Myometrial cell (primary cell): ENCODE measurements at places on chromosomes 7 and 10. TPM values are rescaled to one million over a fixed set of nuclear protein-coding genes. Genes with fewer than 3 reads are reported as not detected.

Gene LIPJ
- total RNA-seq: under 0.01 TPM in 1 of 2 replicates, not detected in the other

Gene GDF2
- total RNA-seq: not detected in 2 replicates

Gene RASA4B
- total RNA-seq: 3.2 and 5.8 TPM in 2 replicates

Gene CCDC136
- 3.7 and 6.6 TPM in 2 replicates for total RNA-seq

Gene ATXN7L1
- total RNA-seq: 3.7 and 8.9 TPM in 2 replicates

Gene ADAM12
- 16.7 and 22.2 TPM in 2 replicates for total RNA-seq

Gene PGAM2
- not detected in 2 replicates for total RNA-seq

Gene TAS2R41
- total RNA-seq: not detected in 2 replicates

Gene PROSER2
- 4.3 and 11.3 TPM in 2 replicates for total RNA-seq

Gene FRAT1
- total RNA-seq: 1.4 and 1.9 TPM in 2 replicates

Gene BMS1
- total RNA-seq: 13.0 and 14.9 TPM in 2 replicates

Gene MALRD1
- total RNA-seq: 0.29 and 0.53 TPM in 2 replicates

Gene GNAI1
- total RNA-seq: 35.7 and 37.7 TPM in 2 replicates

Gene SEPTIN14
- not detected in 2 replicates for total RNA-seq

Gene SPAM1
- total RNA-seq: not detected in 2 replicates

Gene OR6B1
- not detected in 2 replicates for total RNA-seq

Gene CDK5
- total RNA-seq: 19.3 and 24.6 TPM in 2 replicates

Gene ASAH2
- total RNA-seq: 0.58 and 0.71 TPM in 2 replicates

Gene ABCB4
- 0.29 TPM in 1 of 2 replicates, not detected in the other for total RNA-seq

Gene VPS37D
- total RNA-seq: 3.7 and 5.2 TPM in 2 replicates

Gene ATP5MK
- total RNA-seq: 360 and 413 TPM in 2 replicates

Gene TAF3
- 1.7 and 2.1 TPM in 2 replicates for total RNA-seq

Gene CDC14C
- not detected in 2 replicates for total RNA-seq

Gene SORCS1
- not detected in 2 replicates for total RNA-seq

Gene ANKRD30A
- not detected in 2 replicates for total RNA-seq

Gene RP9
- total RNA-seq: 4.6 and 8.3 TPM in 2 replicates

Gene GIMAP5
- total RNA-seq: not detected in 2 replicates

Gene PCLO
- total RNA-seq: 1.1 and 2.9 TPM in 2 replicates

Gene OR2A12
- not detected in 2 replicates for total RNA-seq

Gene FGL2
- total RNA-seq: not detected in 2 replicates

Gene PRSS37
- not detected in 2 replicates for total RNA-seq

Gene SLC26A4
- under 0.01 and 0.18 TPM in 2 replicates for total RNA-seq

Gene BAMBI
- not detected in 2 replicates for total RNA-seq

Gene HOXA3
- 0.18 TPM in 1 of 2 replicates, not detected in the other for total RNA-seq

Gene NME8
- not detected in 2 replicates for total RNA-seq

Gene CRPPA
- 0.89 and 1.2 TPM in 2 replicates for total RNA-seq

Gene CHST15
- total RNA-seq: 11.5 and 12.7 TPM in 2 replicates

Gene SFR1
- 11.0 and 12.1 TPM in 2 replicates for total RNA-seq

Gene RASSF4
- total RNA-seq: 6.6 and 7.8 TPM in 2 replicates

Gene AGK
- 32.9 and 40.9 TPM in 2 replicates for total RNA-seq

Gene AMPH
- total RNA-seq: under 0.01 and 0.58 TPM in 2 replicates

Gene TMEM270
- not detected in 2 replicates for total RNA-seq

Gene SUGCT
- 1.7 and 5.0 TPM in 2 replicates for total RNA-seq

Gene PDZD7
- 1.4 and 2.6 TPM in 2 replicates for total RNA-seq

Gene PLXNA4
- under 0.01 TPM in 1 of 2 replicates, not detected in the other for total RNA-seq

Gene HMX2
- not detected in 2 replicates for total RNA-seq

Gene TMEM196
- not detected in 2 replicates for total RNA-seq

Gene NPC1L1
- total RNA-seq: not detected in 2 replicates

Gene TMEM213
- total RNA-seq: not detected in 2 replicates

Gene PILRB
- total RNA-seq: 9.8 and 13.3 TPM in 2 replicates

Gene PTPRN2
- total RNA-seq: 0.58 and 1.1 TPM in 2 replicates

Gene ZNF800
- 12.4 and 17.6 TPM in 2 replicates for total RNA-seq

Gene FBXL13
- total RNA-seq: 1.1 and 1.4 TPM in 2 replicates

Gene H2BK1
- not detected in 2 replicates for total RNA-seq

Gene SH3PXD2A
- 13.0 and 16.7 TPM in 2 replicates for total RNA-seq

Gene LMTK2
- 3.5 and 4.8 TPM in 2 replicates for total RNA-seq

Gene PRR15
- total RNA-seq: 10.8 and 11.0 TPM in 2 replicates

Gene HOXA2
- 0.53 TPM in 1 of 2 replicates, not detected in the other for total RNA-seq

Gene BTBD16
- not detected in 2 replicates for total RNA-seq

Gene ANKRD2
- 0.29 TPM in 1 of 2 replicates, not detected in the other for total RNA-seq
